ENCODE measurements at places on chromosomes 1 and 21.

- DNase-seq: no peak
Measured at GRCh38 chr21:29092102-29092959, 18.9 kb upstream of the CCT8 start.

DNA sequence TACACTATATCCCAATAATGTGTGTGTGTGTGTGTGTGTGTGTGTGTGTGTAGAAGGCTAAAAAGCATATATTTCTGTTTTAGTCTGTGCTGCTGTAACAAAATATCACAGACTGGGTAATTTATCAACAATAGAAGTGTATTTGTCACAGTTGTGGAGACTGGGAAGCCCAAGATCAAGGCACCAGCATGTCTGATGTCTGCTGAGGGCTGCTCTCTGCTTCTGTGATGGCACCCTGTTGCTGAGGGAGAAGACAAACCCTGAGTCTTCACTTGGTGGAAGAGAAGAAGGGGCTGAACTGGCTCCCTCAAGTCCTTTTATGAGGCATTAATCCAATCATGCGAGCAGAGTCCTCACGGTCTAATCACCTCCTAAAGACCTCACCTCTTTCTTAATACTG is 23.0 kb upstream of the RAB4A start:
- DNase-seq: no peak

GRCh38 chr1:161166669-161167548 is 683 bp downstream of the PPOX start:
- peak; percentile 28 for DNase-seq

DNA sequence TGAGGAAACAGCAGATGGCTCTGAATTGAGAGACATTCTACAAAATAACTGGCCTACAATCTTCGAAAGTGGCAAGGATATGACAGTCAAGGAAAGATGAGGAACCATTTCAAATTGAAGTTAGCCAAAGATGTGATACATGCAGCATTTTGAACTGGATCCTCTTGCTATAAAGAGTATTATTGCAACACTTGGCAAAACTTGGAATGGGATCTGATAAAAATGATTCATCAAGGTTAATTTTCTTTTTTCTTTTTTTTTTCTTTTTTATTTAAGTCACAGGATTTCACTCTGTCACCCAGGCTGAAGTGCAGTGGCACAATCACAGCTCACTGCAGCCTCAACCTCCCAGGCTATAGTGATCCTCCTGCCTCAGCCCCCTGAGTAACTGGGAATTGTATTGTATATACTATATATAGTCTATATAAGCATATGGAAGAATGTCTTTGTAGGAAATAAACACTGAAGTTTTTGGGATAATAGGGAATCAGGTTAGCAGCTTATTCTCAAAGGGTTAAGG is 49.8 kb upstream of the GJA8 start:
- DNase-seq: no peak

DNA sequence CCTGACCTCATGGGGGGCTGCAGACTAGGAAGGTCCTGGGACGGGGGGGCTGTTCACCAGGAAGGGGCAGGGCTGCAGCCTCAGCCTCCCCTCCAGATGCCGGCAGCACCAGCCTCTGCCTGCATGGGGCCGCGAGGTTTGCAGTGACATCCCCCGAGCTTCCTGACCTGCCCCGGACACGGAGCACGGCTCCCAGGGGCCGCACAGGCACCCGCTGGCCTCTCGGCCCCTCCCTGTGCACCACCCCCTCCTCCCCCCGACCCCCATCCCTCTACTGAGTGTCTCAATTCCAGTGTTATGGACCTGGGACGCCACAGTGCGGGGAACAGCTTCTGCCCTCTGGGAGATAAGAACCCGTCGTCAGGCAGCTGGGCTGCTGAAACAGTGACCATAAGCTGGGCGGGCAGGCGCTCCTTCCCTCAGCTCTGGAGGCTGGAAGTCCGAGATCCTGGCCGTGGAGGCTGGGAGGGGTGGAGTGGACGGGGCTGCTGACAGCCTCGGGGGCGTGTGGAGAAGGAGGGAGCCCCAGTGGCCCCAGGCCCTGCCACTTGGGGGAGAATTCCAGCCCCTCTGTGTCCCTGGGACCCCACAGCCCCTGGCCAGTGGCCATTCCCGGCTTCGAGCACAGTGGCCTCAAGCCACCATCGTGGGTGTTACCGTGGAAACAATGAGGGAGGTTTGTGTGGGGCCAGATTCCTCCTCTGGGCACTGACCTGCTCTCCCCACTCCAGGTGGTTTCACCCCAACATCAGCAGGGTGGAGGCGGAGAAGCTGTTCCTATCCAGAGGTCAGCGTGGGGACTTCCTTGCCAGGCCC is 11.6 kb downstream of the RNF223 start:
- no peak for DNase-seq

GRCh38 chr1:113935176-113935575 is 6.1 kb downstream of the HIPK1 start:
- no peak for DNase-seq

- peak; percentile 12 for DNase-seq
Measured at GRCh38 chr1:203368624-203369451, 17.9 kb upstream of the FMOD start.

DNA sequence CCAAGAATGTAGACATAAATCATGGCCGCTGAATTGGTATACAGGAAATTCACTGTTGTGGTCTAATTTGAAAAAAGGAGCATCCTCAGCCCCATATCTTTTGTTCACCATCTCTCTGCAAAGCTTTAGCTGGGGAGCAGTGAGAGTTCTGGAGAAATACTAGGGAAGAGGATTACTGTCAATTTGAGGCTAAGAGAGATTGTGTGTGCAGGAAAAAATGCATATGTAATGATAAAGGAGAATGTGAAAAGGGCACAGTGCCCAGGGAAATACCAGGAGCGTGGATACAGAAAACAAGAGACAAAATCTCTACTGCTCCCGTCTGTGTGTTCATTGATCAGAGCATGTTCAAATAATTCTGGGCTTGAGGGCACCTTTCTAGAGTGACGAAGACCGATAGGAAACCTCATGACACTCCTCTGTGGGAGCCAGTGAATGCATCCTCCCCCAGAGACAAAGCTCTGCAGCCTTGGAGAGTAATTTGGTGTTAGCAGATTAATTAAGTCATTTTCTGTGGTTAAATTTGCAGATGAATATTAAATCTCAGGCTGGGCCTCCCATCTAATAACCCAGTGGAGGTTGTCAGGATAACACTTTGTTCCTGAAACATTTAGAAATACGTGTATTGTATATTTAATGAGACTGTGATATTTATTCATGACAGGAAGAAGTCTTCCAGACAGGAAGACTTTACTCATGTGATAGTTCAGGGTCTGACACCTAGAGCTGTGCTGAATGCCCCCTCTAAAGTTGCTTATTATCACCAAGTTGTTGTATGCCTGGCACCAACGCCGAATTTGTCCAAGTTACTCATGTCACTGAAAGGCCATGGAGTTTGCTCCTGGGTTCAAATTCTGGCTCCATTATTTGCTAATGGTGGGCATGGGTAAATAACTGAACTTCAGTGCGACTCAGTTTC is 287.3 kb upstream of the SGIP1 start:
- DNase-seq: no peak

DNA sequence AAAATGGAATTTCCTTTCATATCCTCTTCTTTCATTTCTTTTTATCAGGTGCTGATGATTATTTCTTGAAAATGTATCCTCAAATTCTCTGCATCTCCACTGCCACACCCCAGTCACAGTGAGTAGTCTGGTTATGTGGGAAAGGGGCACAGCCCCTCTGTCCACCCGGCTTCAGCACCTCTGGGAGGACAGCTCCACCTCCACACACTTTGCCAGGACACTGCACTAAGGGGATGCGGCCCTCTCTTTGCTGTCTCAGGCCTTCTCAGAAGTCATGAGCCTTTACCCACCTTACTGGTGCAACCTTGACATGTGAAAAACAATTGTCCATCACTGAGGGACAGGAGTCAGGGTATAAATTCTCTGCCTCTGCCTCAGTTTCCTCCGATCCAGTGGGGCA is 433.1 kb downstream of the PCP4 start:
- DNase-seq: no peak

GRCh38 chr1:239854922-239855321 is 236.8 kb upstream of the FMN2 start:
- DNase-seq: no peak

- DNase-seq: no peak
Measured at GRCh38 chr1:182952677-182953444, at the start of gene SHCBP1L. Gene SHCBP1L (minus strand): TSS chr1:182953166. CDS start chr1:182953133, 33 bp downstream.

GRCh38 chr1:29839726-29840125 is 603.4 kb downstream of the PTPRU start:
- no peak for DNase-seq

- DNase-seq: no peak
Measured at GRCh38 chr1:168443899-168444298, 99.9 kb downstream of the XCL2 start.

- no peak for DNase-seq
Measured at GRCh38 chr1:38129971-38130370, 83.4 kb upstream of the POU3F1 start.

DNA sequence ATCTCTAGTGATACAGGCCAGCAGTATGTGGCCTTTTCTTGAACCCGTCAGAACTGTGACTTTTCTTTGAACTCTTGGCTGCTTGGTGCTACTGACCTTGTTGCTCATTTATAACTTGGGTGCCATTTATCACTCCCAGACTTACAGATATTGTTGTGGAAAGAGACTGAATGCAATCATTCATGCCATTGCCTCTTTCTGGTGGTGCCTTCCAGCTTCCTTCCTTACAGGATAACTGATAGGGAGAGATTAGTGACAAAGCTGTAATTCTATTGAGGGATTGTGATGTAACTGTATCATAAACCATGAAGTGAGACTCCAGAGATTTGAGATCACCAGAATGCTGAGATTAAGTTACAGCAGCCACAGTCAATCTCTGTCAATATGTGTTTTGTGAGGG is 256.5 kb downstream of the USP25 start:
- no peak for DNase-seq

GRCh38 chr1:62436039-62436465 is 797 bp upstream of the USP1 start:
- peak; percentile 98 for DNase-seq

DNA sequence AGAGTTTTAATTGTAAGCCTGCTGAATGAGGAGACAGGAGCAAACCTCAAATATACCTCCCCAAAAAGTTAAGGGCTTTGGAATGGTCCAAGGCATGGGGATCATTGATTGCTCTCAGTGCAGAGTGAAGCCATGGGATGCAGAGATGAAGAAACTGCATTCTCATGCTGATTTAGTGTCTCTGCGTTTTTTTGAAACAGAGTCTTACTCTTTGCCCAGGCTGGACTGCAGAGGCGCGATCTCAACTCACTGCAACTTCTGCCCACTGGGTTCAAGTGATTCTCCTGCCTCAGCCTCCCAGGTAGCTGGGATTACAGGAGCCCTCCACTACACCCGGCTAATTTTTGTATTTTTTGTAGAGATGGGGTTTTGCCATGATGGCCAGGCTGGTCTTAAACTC is 99.3 kb upstream of the ETV3 start:
- no peak for DNase-seq

DNA sequence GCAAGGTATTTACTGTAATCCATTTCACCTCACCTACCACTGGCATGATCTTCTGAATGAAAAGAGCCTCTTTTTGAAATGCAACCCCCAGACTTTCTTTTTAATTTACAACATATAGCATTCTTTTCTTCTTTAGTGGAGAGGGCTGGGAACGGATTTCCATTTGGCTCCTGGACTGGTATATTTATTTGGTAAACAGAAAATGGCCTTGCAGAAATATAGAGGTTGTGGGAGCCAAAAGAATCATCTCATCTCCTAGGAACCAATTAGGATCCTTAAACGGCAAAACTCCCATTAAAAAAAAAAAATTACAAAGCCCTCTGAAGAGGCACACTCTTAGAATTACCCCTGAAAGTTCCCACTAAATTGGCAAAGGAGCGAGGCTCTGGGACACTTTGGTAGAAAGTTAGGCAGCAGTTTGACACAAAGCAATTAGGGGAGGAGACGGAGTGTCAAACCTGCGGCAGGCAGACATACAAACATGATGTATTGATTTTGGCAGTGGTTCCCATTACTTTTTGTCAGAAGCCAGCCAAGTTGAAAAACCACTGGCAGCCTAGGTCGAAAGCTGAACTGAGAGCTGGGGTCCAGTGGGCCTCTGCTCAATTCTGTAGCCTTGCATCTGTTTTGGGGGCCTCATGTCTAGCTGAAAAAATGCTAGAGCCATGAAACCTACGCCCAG is 135.1 kb upstream of the MAGI3 start:
- DNase-seq: no peak

DNA sequence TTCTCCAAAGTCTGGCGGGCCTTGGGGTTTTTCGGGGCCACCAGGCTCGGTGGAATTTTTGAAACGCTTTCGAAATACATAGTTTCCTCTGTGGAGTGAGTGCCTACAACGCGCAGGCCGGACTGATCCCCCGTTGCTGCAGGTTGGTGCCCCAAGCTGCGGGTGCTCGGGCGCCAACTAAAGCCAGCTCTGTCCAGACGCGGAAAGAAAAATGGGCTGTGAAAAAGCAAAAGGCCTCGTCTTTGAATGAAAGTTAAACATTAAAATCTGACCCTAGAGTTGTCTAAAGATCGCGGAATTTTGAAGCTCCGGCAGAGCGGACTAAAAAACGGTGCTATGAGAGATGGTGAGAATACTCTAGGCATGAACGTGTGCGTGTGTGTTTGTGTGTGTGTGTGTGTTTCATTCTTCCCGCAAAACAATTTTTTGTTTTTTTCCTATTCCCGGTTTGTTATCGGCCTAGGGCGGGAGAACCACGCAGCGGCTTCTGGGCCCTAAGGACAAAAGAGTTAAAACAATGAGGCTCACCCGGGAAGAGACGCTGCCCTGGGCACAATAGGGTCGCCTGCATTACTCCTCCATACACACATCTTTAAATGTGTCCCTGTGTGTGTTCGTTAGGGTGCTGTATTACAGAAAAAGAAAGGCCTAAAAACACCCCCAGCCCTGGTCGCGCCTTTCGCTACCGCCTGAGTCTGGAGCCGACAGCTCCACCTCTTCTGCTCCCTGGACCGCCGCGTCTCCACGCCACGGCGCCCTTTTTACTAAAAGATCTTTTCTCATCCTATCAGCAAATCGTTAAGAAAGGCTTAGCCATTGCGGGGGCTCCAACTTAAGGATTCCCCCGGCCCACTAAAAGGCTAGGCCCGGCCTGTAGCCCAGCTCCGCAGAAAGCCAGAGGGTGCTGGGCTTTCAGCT is 3.2 kb downstream of the TBX15 start:
- DNase-seq: no peak

GRCh38 chr1:228882041-228882770 is 146.9 kb downstream of the RHOU start:
- no peak for DNase-seq

GRCh38 chr1:200958597-200958996 is 63.9 kb downstream of the INAVA start:
- DNase-seq: no peak

GRCh38 chr1:43436371-43436770 is 17.4 kb downstream of the HYI start:
- no peak for DNase-seq

GRCh38 chr1:25198663-25199252 is 33.5 kb downstream of the SYF2 start:
- peak; percentile 49 for DNase-seq

Measured in thyroid gland (tissue), 4 donors.